Activated gamma-delta T cell treated with Interleukin-2 at 50 U/mL for 16 hours (primary cell): ENCODE measurements at places on chromosomes 16 and 17.

DNA sequence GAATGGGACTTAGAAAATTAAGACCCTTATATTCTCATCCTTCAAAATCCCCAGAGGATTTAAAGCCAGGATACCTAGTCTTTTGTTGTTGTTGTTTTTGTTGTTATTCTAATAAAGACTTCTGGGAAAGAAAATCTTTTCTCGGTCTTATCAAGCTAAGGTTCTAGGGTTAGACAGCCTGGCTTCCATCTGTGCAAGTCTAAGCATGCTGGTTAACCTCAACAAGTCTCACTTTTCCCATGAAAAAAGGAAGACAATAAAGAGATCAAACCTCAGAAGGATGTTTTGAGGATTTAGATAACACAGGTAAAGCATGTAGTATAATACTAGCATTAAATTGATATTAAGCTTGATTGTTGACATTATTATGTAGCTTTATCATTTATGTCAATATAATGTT is 486.4 kb upstream of the SOX9 start:
- DNase-seq: no peak

GRCh38 chr17:41689497-41690299 is 1.0 kb downstream of the EIF1 start:
- peak; percentile 60 for DNase-seq

DNA sequence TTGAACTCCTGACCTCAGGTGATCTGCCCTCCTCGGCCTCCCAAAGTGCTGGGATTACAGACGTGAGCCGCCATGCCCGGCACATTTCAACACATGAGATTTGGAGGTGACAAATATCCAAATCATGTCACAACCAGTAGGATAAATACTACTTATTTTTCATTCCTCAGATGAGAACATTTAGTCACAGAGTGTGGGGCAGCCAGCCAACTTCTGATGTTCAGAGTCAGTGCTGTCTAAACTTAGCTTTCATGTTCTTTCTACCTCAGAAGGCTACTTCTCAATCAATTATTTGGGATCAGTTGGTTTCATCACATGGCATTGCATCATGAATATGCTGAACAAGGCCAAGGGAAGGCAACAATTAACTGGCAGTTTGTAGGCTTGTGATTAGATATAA is 134.5 kb downstream of the CDH13 start:
- no peak for DNase-seq

DNA sequence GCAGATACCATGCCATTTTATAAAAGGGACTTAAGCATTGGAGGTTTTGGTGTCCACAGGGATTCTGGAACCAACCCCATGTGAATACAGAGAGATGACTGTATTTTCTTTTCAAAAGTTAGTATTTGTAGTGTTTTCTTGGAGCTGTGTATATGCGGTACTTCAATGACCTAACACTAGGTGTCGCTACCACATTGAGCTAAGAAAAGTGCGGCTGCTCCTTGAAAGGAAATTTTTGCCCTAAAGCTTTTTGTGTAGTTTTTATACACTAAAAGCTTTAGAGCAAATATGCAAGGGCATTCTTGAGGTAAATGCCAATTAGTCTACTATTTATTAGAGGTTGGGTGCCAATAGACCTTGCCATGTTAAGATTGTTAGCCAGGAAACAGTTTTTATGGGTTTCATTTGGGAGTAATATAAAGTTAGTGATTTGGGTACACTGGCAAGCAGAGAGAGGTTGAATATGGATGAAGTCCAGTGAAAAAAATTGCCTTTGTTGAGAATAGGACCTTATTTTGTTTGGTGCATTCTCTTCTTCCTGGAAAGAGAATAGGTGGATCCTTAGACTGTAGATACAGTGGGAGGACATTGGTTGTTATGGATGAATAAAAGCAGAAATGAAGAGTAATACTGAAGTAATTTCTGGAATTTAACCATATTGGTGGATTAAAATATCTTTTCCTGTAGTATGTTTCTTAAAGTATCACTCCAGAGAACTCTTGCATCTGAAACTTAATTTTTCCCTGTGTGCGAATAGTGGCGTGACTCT is 43.3 kb downstream of the BCAS3 start:
- DNase-seq: peak; percentile 33

DNA sequence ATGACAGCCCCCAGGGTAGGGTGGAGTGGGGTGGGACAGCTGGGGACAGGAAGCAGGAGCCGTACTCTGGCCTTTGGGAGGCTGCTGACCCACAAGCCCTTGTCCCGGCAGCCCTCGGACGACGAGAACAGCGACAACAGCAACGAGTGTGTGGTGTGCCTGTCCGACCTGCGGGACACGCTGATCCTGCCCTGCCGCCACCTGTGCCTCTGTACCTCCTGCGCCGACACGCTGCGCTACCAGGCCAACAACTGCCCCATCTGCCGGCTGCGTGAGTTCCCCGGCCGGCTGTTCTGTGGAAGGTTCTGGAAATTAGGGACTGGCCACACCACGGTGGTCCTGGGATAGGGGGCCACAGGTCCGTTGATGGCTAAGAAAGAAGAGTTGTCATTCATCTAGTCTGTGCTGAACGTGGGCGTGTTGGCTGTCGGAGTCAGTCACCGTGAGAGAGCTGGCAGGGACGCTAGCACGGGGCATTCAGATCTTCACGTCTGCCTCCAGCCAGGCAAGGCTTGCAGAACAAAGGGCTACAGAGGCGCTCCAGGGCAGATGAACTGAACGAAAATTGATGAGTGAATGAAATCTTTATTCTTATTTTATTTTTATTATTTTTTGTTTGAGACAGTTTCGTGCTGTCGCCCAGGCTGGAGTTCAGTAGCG is 19.8 kb upstream of the NUDT16L1 start:
- no peak for DNase-seq

- DNase-seq: no peak
Observed at GRCh38 chr17:66944351-66945146, 20.0 kb upstream of the CACNG4 start.

- peak; percentile 52 for DNase-seq
Observed at GRCh38 chr17:78131172-78132083, 857 bp downstream of the TMC8 start.

DNA sequence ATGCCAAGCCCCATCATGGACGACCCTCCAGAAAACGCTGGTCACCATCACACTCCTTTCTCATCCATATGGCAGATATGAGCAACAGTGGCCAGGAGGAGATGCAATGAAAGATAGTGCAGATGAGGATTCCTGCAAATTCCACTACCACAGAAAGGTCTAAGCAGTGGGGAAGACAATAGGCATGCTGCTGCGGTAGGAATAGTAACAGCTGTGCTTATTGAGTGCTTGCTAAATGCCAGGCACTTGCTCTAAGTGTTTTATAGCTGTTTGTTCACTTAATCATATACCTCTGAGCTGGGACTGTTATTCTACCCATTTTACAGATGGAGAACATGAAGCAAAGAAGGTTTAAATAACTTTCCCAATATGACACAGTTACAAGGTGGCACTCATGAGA is 46.6 kb upstream of the AKAP1 start:
- no peak for DNase-seq

DNA sequence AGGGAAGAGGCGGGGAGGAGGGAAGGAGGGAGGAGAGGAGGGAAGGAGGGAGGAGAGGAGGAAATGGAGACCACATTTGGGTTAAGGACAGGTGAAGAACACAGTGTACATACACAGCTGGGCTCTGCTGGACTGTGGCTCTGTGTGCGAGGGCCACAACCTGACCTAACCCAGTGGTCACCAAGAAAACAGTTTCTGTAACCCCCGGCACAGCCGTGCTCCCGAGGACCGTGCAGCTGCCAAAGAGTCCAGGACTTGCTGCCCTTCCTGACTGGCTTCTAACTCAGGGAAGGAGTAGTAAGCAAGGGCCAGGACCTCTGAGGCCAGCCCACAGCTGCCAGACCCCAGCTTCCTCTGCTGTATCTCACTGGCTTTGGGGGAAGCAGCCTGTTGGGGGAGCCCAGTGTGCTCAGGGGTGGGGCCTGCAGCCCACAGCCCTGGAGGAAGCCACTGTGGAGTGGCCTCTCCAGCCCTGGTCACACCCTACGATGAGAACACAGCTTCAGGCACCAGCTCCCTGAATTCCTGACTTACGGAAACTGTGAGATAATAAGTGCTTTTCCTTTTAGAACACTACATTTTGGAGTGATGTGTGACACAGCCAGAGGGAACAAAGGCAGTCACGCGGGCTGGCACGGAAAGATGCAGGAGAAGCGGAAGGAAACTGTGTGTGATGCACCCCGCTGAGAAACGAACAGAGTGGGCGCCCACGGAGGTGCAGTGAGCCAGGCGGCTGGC is 32.3 kb downstream of the SLC7A5 start:
- DNase-seq: no peak

DNA sequence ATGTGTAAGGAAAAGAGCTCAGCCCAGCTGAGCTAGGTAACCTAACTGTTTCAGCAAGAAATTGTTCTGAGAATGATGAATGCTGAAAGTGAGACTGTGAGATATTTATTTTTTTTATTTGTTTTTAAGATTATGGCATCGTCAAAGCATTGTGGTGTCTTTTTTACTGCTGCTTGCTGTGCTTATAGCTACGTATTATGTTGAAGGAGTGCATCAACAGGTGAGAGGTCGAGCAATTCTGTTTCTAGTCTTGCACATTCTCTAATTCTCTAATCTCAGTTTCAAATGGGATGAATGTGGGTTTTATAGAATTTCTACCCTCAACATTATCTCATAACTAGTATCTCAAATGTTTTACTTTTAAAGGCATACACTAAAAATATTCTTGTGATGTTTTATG is 29.9 kb downstream of the VMP1 start:
- DNase-seq: no peak

- peak; percentile 42 for DNase-seq
Observed at GRCh38 chr16:31177136-31177535, 2.8 kb upstream of the FUS start.

DNA sequence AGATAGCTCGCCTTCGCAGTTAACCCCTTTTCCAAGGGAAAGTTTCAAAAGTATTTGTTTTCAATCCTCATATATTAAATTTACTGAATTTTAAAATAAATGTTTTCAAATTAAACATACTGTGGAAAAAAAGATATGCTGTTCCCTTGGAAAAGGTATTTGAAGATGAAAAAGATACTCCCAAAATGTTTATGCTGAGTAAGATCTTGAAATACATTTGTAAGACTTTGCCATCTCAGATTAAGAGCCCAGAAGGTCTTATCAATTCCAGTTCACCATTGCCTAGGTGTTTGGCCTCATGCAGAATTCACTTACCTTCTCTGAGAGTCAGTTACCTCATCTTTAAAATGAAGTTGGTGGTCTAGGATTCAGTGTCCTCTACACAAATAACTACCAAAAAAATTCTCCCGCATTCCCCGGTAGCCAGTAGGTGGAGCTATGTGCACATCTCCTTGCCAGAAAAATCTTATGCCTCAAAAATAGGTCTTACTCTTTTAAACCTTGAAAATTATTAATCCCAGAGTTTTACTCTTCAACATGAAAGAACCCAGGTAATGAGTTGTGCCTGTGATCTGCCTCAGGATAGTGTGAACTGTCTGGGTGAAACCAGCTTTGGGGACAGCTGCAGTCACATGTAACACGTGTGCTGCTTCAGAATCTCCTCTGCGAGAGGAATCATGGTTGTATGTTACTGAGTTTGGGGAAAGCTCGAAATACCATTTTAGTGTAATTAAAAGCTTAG is 178.3 kb downstream of the MRTFB start:
- DNase-seq: peak; percentile 44

- no peak for DNase-seq
Observed at GRCh38 chr17:33464669-33465280, 171.7 kb upstream of the ASIC2 start.

GRCh38 chr17:77002103-77003045 is 134.2 kb downstream of the MGAT5B start:
- DNase-seq: no peak

DNA sequence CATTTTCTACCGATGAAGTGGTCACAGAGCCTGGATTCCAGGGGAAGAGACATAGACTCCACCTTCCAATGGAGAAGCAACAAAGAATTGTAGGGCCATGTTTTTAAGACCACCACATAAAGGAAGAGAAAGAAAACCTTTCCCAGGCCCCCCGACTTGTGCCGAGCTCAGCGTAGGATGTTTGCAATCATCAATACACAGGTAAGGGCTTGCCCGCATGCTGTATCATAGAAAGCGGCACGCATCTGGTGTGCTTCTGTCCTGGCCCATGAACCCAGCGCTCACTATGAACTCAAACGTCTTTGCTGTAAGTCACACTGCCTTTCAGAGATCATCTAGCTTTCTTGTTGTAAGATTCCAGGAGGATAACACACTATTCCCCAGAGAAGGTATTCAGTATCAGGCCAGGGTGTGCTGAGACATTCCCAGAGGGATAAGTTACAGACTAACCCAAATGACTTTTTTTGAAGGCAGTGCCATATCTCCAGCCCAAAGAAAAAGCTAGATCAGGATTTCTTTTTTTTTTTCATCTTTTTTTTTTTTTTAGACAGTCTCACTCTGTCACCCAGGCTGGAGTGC is 79.5 kb upstream of the RPL38 start:
- DNase-seq: no peak

DNA sequence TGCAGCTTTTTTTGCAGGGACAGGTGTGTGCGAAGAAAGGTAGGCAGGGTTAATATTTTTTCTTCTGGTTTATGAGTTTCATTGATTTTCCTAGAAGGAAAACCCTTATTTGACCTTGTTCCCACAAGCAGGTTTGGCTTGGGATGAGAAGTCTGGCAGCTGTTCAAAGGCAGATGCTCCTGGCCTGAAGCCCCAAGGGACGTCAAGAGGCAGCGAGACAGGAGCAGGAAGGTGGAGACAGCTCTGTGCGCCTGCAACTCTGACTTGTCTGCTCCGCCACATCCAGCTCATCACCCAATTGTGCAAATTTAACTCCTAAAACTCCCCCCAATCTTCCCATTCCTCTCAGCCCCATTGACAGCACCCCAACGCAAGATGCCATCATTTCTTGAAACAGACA is 136.8 kb upstream of the XYLT1 start:
- no peak for DNase-seq

DNA sequence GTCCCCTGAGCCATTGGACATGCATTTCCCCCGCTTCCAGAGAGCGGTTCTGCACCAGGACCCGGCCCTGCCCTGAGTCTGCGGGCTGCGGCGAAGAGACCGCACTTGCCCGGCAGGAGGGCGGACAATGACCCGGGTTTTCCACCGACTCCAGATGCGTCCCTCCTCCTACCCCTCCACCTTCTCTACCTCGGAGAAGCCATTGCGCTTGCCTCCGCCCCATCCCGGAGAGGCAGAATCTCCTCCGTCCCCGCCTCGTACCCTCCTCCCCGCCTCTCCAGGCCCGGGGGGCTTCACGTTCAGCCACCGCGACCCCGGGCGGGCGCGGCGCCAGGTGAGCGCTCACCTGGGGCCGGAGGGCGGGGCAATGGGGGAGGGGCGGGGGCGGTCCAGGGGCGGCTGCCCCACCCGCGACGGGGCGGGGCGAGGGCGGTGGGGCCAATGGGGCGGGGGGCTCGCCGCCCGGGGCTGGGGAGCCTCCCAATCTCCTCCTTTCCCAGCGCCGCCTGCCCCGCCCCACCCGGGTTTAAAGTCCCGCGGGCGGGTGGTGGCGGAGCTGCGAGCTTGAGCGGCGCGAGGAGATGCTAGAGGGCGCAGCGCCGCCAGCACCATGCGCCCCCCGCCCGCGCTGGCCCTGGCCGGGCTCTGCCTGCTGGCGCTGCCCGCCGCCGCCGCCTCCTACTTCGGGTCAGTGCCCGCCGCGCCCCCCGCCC is at the start of gene WNT9B:
Gene WNT9B, plus strand, starts transcription at position 555 of the 713 bp plus-strand sequence. Its CDS starts 56 bp downstream, at position 611.
- DNase-seq: no peak

- DNase-seq: no peak
Observed at GRCh38 chr16:51010817-51011216, 140.3 kb downstream of the SALL1 start.

- no peak for DNase-seq
Observed at GRCh38 chr17:13967416-13967815, 101.9 kb upstream of the COX10 start.

- DNase-seq: no peak
Observed at GRCh38 chr16:52537516-52537915, 9.4 kb downstream of the TOX3 start.
